Stimulated activated CD4-positive, alpha-beta T cell treated with anti-CD3 and anti-CD28 coated beads, Interleukin-1b, Interleukin-23, amount 100 ng/mL, for 1 hour (primary cell): ENCODE measurements at places on chromosomes 11 and 22.

- DNase-seq, result no peak
Observed at GRCh38 chr11:69440876-69441275, 40.6 kb upstream of the LINC01488 start.

GRCh38 chr22:23283591-23284503, 103.5 kb downstream of the BCR start:
- DNase-seq, result no peak

- no peak for DNase-seq
Observed at GRCh38 chr11:47087801-47088200, 88.9 kb downstream of the ARFGAP2 start.

GRCh38 chr11:3128356-3129180, 36.5 kb downstream of the OSBPL5 start:
- DNase-seq, result no peak

DNA sequence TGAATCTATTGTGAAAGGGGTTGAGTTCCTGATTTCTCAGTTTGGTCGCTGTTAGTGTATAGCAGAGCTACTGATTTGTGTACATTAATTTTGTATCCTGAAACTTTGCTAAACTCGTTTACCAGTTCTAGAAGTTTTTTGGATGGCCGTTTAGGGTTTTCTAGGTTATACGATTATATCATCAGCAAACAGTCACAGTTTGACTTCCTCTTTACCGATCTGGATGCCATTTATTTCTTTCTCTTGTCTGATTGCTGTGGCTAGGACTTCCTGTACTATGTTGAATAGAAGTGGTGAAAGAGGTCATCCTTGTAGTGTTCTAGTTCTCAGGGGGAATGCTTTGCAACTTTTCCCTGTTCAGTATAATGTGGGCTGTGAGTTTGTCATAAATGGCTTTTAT, 24.6 kb upstream of the OOSP4B start:
- DNase-seq, result no peak

DNA sequence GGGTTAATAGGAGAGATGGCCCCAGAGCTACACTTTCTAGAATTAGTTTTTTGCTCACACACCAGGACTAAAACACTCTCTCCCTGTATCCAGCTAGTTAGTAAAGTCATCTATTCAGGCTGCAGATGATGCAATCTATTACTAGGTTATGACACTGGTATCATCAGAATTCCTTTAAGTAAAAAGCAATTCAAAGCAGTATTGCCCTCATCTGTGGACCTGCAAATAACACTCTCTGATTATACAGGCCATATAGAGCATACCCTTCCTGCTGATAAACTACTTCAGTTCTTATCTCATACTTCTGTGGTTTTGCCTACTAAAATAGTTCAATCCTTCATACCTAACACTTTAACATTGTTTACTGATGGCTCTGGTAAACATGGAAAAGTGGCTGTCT, 13.5 kb upstream of the MTMR2 start:
- DNase-seq, result no peak

DNA sequence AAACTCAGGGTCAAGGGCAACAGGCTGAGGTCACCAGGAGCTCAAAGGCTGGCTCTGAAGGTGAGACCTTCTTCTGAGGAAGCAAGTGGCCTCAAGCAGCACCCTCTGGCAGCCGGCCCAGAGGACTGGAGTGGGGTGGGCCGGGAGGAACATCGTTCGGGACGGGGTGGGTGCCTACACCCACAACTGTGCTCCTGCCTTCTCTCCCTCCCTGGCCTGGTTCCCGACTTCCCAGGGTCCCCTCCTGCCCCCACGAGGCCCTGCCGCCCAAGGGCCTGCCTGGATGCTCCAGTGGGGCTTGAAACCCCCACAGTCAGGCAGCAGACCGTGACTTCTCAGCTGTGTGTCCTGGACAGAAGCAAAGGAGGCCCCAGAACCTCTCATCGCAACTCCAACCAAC, 195.7 kb downstream of the IGLL1 start:
- DNase-seq, result no peak

GRCh38 chr11:63868399-63869064, 29.6 kb downstream of the MARK2 start:
- DNase-seq, result no peak

- no peak for DNase-seq
Observed at GRCh38 chr11:74754507-74755252, 6.0 kb downstream of the RNF169 start.

GRCh38 chr11:127118811-127119210, 118.2 kb upstream of the KIRREL3 start:
- DNase-seq, result no peak

- no peak for DNase-seq
Observed at GRCh38 chr11:113202431-113202830, 112.0 kb upstream of the TTC12 start.

GRCh38 chr11:77129069-77129841, 1.2 kb downstream of the MYO7A start:
- no peak for DNase-seq

DNA sequence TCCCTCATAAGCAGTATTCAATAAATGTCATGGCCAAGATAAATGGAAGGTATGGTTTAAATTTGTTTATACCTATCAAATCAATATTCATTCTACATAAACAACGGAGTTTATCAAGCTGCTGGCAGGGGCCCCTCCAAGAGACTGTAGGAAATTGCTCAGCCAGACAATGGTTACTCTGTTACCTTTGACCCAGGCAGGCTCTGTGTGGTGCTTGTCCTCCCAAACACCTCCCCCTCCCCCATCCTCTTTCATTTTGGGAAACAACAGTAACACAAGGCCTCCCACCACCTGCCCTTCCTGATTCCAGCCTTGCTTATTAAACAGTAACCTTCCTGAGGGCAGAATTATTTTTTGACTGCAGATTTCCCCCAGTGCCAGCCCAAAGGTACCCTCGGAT, 10.5 kb upstream of the ZBTB16 start:
- no peak for DNase-seq

- no peak for DNase-seq
Observed at GRCh38 chr11:118229274-118229847, 4.5 kb upstream of the JAML start.

DNA sequence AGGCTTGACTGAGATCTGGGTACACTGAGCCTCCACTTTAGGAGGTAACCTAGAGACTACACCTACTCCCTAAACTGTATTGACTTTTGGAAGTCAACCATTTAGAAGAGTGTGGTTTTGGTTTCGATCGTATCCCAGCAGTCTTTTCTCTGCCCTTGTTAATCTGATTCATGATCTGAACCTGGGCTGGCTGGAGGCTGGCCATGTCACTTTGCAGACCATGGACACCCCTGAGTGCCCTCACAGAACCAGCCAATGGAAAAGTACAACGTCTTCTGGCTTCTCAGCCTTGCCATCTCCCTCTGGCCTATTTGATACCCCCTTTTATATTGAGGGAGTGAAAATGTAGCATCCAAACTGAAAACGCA, 10.8 kb downstream of the EHF start:
- DNase-seq, result no peak

GRCh38 chr11:81098471-81098870, 1635.2 kb downstream of the FAM181B start:
- DNase-seq, result no peak

DNA sequence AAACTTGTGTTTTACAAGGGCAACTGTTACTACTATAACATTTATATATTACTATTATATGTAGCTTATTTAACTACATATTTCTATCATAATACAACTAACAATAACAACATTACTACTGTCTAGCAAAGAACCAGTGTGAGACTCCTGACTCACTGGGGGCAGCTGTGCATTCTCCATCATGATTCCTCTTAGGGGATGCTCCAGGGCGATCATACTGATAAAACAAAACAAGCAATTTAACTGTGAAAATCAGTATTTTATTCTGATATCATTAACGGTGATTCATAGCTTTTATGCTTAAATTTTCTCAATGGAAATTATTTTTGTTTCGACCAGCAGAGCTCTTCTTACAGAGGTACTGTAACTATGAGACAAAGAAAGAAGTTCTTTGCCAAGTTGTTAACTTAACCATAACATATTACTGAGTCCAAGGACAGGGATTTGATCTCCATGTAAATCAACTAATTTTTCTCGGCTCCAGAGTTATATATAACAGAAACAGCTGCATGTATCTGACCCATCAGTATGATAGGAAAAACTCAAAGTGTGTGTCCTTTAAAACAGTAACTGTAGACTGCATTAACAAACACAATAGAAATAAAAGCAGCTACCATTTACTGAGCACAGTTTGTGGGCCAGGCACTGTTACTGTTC, 24.8 kb upstream of the FNBP4 start:
- no peak for DNase-seq

DNA sequence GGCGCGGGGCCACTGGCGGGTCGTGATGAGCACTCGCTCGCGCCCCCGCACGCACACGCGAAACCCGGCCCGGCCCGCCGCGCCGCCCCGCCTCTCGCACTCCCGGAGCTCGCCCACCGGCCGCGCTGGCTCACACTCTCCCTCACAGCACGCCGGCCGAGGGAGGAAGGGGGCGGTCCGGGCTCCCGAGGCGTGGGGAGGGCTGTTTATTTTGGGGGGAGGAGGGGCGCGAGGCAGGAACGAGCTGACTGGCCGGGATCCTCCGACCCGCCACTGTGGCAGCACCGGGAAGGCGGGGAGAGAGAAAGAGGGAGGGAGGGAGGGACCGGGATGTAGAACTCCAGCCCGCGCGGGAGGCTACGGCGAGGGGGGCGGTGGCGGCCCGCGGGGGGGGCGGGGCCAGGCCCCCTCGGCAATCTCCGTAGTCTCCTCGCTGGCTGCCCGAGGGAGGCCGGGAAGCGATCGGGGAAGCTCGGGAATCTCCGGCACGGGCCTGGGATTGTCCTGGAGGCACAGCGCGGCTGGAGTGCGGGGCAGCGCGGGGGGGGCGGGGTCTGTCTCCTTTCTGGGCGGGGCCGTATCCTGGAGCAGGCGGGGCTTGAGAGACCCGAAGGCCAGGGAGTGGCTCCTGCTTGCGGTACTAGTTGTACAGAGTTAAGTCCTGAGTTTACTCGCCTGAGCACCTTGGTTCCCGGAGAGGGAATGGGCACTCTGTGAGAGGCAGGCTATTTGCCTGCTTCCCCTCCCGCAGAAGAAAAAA, at the start of gene RBFOX2:
Gene RBFOX2 (minus strand): TSS at position 179 of the 760 bp plus-strand sequence. CDS start 399 bp downstream, outside the sequence.
- peak; percentile 53 for DNase-seq

GRCh38 chr22:43388420-43388851, 23.4 kb upstream of the MPPED1 start:
- DNase-seq, result peak; percentile 33

DNA sequence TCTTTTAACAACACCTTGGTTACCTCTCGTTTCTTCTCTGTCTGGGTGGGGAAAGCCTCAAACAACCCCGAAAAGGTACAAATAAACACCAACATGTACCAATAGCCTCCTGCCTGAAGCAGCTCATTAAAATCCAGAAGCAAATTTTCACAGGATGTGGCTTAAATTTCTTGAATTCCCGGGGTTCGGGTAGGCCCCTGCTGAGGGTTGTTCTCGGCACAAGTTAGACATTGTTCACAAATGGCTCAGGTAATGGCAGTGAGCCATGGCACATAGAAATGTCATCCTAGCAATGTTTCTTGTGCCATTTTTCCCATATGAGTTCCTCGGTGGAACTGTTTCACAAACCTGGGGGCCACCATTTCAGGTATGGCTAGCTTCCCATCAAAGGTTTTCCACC, 19.7 kb upstream of the GLYATL1 start:
- no peak for DNase-seq

- no peak for DNase-seq
Observed at GRCh38 chr11:2940147-2940920, 11.1 kb upstream of the PHLDA2 start.

GRCh38 chr11:93646399-93646798, 15.1 kb upstream of the CEP295 start:
- DNase-seq, result no peak

DNA sequence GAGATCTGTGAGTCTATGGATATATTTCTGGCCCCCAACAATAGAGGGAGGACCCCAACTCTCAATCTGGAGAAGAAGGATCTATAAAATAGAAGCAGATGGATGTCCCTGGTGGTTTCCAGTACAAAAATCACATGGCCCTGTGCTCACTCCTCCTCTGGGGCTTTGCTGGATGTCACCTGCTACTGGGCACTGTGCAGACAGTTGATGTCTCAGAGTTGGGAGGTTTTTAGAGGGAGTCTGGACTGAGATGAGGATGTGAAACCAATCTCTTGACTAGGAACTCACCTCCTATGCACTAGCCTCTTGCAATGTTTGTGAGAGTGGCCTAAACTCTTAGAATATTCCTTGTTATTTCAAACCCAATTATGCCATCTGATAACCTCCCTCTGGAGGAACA, 107.2 kb downstream of the SCN3B start:
- DNase-seq, result no peak

- DNase-seq, result no peak
Observed at GRCh38 chr11:130032931-130033330, 30.3 kb upstream of the PRDM10 start.

GRCh38 chr11:117664897-117665296, 132.1 kb downstream of the DSCAML1 start:
- no peak for DNase-seq

GRCh38 chr11:107438148-107438547, 19.5 kb downstream of the CWF19L2 start:
- DNase-seq, result no peak

DNA sequence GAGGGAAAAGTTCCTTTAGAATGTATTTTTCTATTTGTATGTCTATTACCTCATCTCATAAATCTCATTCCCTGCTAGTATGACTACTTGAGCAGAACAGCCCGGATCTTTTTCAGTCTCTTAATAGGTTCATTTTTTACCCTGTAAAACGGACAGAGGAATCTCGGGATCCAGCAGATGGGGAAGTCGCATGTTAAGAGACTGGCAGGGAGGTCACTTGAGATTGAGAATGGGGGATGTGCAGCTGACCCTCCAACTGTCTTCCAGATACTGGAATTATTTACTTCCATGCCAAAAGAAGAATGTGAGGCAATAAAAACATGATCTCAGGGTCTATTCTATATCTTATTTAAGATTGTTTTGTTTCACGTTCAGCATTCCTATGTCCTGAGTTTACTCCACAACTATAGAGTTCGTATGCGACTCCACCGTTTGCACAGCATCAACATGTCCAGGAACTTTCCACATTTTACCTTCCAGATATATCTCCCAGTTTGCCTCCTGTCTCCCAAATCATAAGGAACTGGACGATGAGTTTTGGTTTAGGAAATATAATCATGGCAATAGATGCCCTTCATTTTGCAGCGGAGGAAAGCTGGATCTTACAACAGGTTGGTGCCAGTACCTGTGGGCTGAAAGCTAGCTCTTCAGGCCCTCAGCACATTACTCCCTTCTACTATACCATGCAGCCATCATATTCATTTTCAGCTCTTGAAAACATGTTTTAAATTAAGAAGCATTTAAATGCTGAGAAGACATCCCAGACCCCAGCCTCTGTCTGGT, 181.5 kb downstream of the MAML2 start:
- DNase-seq, result no peak
